ENCODE measurements at places on chromosomes 2 and 18.

GRCh38 chr2:227595797-227596196, 2.9 kb upstream of the SCYGR2 start:
- no peak for DNase-seq

DNA sequence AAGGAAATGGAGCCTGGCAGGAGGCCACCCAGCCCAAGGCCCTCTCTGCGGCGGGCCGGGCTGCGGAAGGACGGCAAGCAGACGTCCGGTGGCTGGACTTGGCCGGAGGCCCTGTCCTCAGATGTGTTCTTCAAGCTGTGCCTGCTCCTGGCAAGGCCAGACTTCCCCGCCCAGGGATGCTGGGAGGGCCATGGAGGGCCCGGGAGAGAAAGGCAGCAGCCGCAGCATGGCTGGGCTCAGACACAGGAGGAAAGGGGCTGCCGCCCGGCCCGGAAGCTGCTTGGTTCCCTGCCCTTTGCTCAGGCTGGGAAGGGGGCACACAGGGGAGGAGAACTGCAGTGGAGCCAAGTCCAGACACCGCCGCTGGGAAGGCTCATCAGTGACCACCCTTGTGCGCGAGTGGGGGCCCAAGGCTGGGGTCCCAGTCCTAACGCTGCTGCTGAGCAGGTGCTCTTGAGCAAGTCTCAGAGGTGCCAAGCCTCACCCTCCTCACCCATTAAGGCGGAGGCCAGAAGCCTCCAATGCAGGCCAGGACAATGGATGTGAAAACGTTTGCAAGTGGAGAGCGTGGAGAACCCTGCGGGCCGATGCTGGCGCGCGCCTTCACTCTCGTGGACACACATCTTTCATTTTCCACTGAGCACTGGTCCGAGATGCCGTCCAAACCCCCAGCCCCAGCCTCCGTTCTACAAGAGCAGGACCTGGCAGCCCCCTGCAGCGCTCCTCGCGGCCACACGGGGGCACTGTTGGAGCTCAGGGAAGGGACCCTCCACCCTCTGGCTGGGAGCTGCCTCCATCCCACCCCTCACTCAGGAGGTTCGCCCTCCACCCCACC, 7.9 kb downstream of the CROCC2 start:
- DNase-seq = peak; percentile 52

- no peak for DNase-seq
These were observed 56.0 kb downstream of the TRAPPC12 start for GRCh38 chr2:3435445-3435844.

- no peak for DNase-seq
These were observed 28.8 kb downstream of the CNGA3 start for GRCh38 chr2:98374958-98375570.

- no peak for DNase-seq
These were observed 687.2 kb downstream of the RNF144A start for GRCh38 chr2:7604456-7604855.

DNA sequence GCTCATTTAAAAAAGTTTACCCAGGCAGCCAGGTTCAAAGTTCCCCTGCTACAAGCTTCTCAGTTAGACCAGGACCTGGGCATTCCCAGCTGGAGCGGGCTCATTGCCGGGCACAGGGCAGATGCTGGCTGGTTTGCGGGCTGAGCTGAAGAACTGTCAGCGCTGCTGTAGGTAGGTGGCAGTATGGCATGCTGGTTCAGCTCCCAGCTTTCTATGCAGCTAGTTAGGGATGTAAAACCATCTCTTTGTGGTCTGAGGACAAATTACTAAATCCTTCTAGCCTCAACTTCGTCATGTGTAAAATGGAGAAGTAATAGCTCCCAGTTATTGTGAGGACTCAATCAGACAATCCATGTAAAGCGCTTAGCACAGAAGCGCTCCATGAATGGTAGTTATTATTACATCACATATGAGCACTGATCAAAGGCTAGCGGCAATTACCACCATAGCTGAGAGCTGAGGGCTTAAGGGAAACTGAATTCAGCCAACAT, 2.4 kb upstream of the LDLRAD4 start:
- peak; percentile 80 for DNase-seq

DNA sequence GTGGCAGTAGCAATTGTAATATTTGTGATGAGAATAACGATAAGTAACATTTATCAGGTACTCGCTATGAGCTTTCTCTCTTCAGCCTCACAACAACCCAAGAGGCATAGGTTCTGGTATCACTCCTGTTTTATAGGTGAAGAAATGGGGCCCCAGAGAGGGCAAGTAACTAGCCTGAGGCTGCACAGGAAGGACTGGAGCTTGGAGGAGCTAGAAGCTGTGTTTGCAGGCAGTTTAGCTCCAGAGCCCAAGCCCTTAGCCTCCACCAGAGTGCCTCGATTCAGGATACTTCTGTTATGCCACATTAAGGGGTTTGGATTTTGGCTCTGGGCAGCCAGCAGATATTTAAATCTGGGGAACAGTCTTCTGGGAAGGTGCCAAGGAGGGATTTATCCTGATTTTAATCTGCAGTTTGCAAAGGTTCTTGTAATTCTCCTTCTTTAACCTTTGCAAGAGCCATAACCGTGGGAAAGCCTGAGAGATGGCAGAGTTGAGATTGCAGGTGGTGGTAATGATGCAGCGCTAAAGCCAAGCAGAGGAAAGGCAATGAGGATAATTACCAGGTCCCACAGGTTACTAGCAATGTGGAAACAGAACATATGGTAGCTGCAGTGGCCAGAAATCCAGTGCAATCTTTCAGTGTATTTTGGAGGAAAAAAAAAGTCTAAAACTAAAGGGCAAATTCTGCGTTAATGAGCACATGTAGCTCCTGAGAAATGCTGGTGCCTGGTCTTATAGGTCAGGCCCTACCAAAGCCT, 9.1 kb downstream of the MOCOS start:
- no peak for DNase-seq

DNA sequence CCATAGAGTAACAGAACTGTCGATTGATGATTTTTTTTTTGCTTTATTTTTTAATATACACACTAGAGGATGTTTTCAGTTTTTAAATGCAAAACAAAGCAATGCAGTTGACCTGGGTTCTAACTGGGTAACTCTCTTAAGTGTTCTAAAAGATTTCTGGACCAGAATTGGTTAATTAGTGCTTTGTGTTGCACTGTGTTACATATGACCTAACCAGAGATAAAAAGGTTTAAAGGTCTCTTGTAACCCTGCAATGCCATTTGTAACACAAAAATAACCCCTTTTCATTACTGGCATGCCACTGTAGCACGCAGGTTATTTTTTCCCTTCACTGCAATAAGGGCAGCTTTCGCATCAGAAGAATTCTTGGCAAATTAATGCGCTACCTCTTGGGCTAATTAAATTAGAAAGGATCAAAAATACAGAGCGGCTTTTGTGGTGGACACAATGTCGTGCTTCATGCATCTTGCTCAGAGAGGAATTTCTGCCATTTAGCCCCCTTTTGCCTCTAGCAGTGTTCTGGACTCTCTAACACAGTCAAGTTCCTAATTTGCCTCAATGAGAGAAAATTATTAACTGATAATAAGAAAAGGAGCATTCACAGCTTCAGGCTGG, 250.8 kb upstream of the ZEB2 start:
- no peak for DNase-seq

GRCh38 chr18:56563568-56563967, 74.8 kb downstream of the TXNL1 start:
- DNase-seq = peak; percentile 13

- DNase-seq = peak; percentile 66
These were observed 35.2 kb upstream of the NAPG start for GRCh38 chr18:10490401-10491165.

- DNase-seq = no peak
These were observed 368.5 kb upstream of the CNTNAP5 start for GRCh38 chr2:123656590-123656989.

GRCh38 chr2:140667203-140667602, 1463.6 kb downstream of the LRP1B start:
- no peak for DNase-seq

DNA sequence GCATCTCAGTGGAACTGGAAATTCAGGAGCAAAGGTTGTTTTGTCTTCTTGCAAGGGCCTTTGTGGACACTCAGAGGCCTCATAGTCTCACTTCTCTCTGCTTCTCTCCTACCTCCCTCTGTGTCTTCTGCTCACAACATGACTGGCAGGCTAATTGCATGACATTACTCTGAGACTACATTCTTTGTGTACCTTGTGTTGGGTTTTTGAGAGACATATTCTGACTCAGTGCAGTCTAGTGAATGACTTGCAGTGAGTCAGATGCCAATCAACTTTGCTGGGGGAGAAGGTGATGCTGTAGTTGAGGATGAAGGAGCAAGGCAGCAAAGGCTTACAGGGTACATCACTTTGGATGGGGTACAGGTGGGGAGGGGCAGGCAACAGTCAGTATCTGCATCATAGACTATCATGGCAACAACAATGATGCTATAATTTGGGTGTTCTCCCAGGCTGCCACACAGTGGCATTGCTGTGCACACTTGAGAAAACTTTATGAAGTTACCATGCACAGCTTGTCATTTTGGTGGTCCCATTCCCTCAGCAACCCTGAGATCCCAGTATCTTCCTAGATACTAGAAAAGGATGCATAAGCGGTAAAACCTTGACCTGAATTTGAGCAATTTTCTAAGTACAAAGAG, 69.3 kb upstream of the SLC16A14 start:
- no peak for DNase-seq

DNA sequence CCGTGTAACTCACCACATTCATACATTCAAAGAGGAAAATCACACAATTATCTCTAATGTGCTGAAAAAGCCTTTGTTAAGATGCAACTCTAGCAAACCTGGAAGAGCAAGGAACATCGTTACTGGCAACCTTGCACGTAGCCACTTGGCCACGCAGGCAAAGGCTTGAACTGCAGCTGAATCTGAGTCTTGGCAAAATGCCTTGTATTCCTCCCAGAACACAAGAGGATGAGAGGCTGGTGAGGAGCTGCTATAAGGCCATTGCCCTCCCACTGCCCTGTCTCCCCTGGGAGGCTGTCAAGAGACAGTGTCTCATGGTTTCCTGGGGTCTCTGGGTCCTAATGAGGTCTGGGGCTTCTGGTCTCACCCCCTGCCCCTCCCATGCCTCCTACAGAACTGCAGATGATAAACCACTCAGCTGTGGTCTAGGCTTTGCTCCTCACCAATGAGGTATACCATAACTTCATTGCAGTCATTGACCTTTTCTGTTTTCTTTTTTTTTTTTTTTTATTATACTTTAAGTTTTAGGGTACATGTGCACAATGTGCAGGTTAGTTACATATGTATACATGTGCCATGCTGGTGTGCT, 141.4 kb downstream of the SPP2 start:
- DNase-seq = no peak

GRCh38 chr18:80210312-80211083, 36.8 kb downstream of the PARD6G start:
- no peak for DNase-seq

DNA sequence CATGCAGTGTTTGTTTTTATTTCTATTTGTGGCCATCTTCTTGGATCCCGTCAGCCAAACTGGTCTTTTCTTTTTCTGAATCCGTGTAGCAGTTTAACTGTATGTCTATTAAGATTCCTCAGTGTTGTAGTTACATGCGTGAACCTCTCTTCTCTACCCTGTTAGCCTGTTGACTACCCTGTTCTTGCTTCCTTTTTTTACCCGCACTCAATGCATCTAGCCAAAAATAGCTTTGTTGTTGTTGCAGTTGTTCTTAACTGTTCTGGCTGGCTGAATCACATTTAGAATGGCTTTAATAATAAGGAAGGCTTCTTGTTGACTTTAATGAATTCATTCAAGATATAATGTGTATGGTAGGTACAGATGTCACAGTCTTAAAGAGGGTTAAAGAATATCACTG, 137.1 kb downstream of the LCLAT1 start:
- DNase-seq = peak; percentile 48

DNA sequence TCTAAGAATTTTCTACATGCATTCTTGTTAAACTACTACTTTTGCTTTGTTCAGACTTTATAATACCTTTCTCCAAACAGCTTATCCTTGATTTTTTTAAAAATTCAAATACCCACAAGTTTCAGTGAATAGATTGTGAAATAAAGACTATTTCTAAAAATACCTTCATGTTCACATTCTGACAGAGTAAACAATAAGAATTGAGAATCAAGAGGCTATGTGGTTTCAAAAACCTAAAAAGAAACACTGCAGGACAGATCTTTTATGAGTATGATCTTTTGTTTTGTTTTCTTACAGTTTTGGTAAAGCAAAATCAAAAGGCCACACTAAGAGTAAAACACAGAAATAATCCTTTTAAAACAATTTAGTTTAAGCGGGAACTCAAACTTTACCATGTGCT, 21.2 kb downstream of the ALS2 start:
- DNase-seq = no peak

- no peak for DNase-seq
These were observed 862.6 kb downstream of the BCL11A start for GRCh38 chr2:59690849-59691248.

DNA sequence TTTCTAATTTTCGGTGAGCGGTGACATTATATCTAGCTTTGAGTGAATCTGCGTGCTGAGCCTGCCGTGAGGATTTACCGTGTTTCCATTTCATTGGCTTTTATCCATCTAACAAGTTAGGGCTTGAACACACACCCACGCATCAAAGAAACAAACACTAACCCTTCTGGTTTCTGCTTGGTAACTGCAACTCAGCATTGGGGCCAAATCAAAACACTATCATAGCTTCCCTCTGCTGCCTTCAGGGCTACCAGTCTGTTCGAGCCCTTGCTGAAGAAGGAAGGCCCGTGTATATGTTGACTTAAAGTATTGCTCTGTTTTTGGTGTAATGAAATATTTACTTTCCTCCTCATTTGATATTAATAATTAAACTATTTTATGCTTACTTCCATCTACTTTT, 227.2 kb downstream of the PHLPP1 start:
- no peak for DNase-seq

GRCh38 chr2:129912066-129912820, 67.2 kb upstream of the RAB6C start:
- DNase-seq = no peak

DNA sequence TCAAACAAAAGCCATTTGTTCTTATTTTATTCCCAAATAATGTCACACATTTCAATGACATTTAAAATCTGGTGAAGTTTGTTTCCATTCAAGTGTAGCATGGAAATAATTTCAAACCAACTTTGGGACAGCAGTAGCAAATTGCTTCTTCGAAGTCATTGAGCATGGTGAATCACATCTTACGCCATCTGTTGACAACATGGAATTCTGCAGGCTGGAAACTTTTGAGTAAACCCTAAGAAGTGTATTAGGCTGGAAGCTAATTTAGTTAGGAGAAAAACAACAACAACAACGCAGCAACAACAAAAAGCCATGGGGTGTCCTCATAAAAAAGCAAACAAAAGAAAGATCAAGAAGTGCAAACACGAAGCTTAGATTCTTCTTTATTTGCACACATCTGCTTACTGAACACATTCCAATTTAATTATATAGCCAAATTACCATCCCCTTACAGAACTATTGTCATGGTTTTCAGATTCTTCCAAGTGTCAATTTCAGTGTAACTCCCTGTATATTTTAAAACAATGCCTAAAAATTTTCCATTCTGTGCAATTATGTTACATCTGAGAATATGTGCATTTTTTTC, 659.0 kb upstream of the CDH7 start:
- DNase-seq = peak; percentile 44

- DNase-seq = no peak
These were observed 31.9 kb upstream of the TGIF1 start for GRCh38 chr18:3418083-3418482.

GRCh38 chr18:3279201-3280185, 17.6 kb downstream of the MYL12B start:
- DNase-seq = no peak
